ENCODE measurements at places on chromosomes 4 and X.

DNA sequence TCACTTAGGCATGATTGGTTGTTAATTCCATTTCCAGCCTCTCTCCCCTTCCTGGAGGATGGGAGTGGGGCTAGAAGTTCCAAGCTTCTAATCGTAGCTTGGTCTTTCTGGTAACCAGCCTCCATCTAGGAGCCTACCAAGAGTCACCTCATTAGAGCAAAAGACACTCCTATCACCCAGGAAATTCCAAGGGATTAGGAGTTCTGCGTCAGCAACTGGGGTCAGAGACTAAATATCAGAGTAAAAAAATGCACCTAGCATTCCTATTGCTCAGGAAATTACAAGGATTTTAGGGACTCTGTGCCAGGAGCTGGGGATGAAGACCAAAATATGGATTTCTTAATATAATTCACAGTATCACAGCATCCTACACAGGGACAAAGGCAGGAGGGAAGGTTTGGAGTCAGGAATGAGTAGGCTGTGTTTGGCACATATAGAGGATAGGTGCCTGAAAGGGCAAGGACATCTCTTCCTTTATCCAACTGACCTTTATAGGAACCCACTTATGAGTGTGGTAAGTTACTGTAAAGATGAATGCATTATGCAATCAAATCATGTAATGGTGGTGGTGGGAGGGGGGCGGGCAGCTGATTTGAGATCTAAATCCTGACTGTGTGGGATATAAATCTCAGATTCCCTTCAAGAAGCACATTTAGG, 30.5 kb upstream of the LIMCH1 start:
- no peak for DNase-seq

DNA sequence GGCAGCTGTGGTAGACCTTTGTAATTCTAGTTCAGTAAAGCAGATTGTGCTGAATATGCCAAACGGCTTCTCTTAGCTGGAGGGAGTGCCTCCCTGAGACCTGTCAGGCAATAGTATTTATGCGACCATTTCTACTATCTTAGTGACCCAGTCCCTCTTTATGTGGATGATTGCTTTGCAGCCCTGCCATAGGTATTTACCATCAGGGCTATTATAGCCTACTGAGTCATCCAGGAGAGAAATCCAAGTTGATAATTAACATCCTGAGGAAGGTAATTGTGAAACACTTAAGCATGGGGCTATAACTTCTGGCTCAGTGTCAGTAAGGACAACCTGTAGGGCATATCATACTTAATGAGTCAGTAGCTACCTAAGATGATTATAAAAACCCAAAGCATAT, 103.9 kb upstream of the MAOA start:
- no peak for DNase-seq

- DNase-seq: no peak
These were observed 23.5 kb downstream of the TXK start for GRCh38 chr4:48110452-48110978.

- no peak for DNase-seq
These were observed 167.5 kb downstream of the CDS1 start for GRCh38 chr4:84750260-84750959.

GRCh38 chr4:36325499-36325898, 44.1 kb downstream of the DTHD1 start:
- DNase-seq: no peak

DNA sequence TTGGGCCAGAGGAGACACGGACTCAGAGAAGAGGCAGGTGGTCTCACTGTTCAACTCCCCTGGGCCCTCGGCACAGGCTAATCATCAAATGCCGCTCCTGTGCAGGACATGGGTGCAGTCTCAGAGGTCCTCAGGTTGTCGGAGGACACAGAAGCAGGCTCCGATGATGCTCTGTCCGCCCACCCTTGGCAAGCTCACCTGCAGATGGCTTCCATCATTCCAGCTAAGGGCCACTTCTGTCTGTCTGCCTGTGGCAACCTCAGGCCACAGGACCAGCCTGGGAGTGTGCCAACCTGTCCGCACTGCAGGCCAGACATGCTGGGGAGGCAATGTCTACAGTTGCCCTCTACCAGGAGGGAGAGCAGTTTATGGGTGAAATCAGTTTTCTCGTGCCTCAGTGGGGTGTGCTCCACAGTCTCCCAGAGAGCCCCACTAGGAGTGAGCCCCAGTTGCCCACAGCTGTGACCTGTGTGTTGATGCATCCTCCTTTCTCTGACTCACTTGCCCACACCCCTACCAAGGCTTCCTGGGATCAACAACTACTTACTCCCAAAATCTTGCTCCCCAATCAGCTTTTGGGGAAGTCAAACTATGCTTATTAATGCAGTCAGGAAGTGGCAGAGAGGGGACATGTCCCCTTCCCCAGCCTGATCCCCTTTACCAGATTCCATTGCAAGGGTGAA, 55.9 kb downstream of the HTRA3 start:
- DNase-seq: no peak

DNA sequence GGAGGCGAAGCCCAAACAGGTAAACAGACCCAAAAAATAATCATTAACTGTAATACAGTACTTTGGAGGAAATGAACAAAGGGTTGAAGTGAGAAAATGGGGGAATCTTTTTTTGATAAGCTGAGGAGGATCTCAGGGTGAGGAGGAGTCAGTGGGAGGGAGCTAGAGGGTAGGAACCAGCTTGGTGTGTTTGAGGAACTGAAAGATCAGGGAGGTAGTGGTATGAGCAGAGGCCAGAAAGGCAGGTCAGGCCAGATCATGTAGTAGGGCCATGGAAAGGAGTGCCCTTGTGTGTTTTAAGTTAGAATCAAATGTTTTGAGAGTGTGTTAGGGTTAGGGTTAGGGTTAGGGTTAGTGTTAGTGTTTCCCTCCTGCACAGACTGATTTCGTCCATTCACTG, 48.8 kb downstream of the PPP2R2C start:
- no peak for DNase-seq

DNA sequence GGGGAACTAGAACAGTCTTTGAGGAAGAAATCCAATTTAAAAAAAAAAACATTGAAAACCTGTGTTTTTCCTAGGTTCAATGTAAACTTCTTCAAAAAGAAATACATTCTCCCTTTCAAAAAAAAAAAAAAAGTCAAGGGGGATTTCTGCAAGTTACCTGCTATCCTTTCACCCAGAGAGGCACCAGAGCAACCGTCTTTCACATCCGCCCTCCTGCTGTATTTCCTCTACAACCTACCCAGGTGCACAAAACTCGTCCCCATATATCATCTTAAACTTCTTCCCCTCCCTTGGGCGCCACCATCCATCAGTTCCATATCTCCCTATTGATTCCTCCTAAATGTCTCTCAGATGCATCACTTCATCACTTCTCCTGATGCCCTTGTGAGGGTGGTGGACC, 74.5 kb downstream of the NR3C2 start:
- no peak for DNase-seq

GRCh38 chrX:106302304-106302703, 134.2 kb downstream of the PWWP3B start:
- no peak for DNase-seq

- DNase-seq: no peak
These were observed 71.8 kb upstream of the NR3C2 start for GRCh38 chr4:148514041-148514440.

DNA sequence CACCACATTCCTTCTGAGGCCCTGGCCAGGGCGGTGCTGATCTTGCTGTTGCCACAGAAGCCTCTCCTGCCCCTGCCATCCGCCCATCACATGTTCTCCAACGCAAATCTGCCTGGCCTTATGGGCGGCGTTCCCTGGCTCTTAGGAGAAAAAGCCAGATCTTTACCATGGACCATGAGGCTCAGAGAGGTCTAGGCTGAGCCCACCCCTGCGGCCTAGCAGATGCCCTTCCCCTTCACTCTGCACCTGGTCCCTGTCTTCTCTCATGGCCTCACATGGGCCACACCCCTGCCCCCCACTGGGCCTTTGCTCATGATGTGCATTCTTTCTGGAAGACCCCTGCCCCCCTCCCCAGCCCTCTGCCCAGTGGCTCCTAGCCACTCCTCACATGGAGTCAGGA, 78.5 kb downstream of the CRMP1 start:
- no peak for DNase-seq

- DNase-seq: no peak
These were observed 38.5 kb upstream of the TAPT1 start for GRCh38 chr4:16264798-16265197.

- no peak for DNase-seq
These were observed 135.4 kb upstream of the FRMPD4 start for GRCh38 chrX:12002876-12003275.

DNA sequence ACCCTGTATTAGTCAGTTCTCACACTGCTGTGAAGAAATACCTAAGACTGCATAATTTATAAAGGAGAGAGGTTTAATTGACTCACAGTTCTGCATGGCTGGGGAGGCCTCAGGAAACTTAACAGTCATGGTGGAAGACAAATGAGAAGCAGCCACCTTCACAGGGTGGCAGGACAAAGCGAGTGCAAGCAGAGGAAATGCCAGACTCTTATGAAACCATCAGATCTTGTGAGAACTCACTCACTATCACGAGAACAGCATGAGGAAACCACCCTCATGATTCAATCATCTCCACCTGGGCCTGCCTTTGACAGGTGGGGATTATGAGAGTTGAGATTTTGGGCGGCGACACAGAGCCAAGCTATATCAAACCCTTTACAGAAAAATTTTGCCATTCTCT, 722.4 kb downstream of the RAB28 start:
- no peak for DNase-seq

DNA sequence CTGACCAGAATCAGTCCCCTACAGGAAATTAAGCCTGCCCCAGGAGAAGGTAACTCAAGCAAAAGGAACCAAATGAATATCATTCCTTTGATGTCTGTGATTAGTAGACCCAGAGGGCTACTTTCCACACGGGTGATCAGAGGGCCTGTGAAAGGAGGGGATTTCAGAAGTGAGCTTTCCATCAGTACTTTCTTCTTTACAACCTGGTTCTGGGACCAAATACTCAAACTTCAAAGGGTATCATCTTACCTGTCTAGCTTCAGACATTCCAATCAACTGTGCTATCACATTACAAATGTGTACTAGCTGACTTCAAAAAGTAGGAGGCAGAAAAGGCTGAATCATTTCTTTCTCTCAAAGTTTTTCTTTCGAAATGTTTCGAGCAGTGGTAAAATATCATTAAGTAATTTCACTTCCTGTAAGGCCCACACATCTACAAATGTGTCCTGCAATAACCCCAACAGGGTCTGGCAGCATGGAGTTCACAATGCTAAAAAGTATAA, 23.9 kb downstream of the ACSL4 start:
- no peak for DNase-seq

DNA sequence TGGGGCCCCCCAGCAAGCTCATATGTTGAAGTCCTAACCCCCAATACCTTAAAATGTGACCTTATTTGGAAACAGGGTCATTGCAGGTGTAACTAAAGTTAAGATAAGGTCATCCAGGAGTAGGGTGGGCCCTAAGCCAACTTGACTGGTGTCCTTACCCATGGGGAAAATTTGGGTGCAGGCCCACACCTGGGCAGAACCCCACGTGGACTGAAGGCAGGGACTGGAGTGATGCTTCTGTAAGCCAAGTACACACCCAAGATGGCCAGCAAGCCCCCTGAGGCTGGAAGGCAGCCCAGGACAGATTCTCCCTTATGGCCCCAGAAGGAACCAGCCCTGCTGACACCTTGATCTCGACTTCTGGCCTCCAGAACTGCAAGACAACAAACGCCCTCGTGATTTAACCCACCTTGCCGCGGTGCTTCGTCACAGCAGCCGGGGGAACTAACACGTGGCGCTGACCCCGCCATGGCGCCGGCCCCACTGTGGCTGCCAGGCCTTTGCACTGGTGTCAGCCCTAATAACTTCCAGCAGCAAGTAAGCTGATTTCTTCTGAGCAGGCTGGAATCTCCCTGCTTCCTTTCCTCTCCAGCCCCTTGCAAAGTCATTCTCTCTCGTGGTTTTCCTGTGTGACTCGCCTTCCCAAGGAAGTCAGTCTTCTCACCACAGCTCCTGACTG, 23.2 kb upstream of the MXD4 start:
- DNase-seq: no peak

- no peak for DNase-seq
These were observed 272.2 kb upstream of the UGT8 start for GRCh38 chr4:114326358-114326757.

DNA sequence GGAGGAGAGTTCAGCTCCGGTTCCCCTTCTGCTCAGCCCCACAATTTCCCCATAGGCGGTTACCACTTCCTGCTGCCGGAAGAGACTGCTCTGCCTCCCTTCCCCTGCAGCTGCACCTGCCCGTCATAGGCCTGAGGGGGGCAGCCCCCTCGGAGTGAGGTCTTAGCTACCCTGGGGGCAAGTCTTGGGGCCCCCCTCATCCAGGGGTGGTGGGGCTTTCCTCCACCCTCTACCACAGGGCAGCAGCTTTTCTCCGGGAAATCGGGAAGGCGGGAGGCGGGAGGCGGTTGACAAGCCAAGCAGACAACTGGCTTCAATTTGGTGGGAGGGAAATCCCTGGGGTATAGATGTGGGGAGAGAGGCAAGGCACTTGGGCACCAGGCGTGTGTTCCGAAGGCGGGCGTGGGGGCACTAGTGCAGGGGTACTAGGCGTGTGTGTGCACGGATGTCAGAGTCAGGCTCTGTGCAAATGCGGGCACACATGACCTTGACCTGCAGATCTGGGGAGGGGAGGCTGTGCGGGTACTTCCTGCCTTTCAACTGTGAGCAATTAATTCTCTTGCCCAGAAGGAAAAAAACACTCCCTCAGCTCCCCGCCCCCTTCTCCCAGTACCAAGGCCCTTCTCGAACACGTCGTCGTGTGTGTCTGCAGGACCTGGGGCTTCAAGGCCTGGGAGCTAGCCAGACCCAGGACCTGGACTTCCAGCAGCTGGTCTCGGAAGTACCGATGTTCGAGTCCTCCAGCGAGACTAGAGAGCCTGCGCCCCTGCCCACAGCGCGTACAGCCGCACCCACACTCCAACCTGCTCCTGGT, 1.0 kb upstream of the ARHGAP4 start:
- peak; percentile 61 for DNase-seq

DNA sequence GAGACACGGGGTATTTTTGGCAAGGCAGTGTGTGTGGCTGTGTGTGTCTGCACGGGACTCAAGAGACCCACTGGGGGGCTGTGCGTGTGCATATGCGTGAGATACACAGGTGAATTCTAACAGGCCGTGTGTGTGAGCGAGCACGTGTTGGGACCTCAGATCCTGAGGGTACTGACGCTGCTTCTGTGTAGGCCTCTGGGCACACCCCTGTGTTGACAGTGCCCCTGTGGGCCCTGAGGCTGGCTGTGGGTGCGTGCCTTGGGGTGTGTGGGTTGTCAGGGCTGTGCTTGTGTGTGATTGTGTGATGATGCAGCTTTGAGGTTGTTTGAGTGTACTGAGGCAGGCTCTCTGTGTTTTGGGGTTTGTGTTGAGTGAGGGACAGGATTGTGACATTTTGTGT, 13.9 kb downstream of the FOXP3 start:
- DNase-seq: no peak
